ENCODE measurements at places on chromosomes 13 and 19. TPM values are rescaled to one million over a fixed set of nuclear protein-coding genes. Genes with fewer than 3 reads are reported as not detected.
A peak's percentile ranks its signal among the peaks of the same experiment; 100 is the strongest.

- no peaks in the 10 kb centered on the region for H3K36me3 ChIP-seq
- H3K27me3 ChIP-seq = no peaks in the 10 kb centered on the region
- no peak for DNase-seq
- no peak overlapping the region for H3K4me3 ChIP-seq
Observed at GRCh38 chr19:35710784-35711723, 6.7 kb downstream of the ZBTB32 start.

- H3K27ac ChIP-seq = no peak overlapping the region
- no peaks in the 10 kb centered on the region for H3K4me1 ChIP-seq
- no peak for DNase-seq
Observed at GRCh38 chr13:73542446-73542845, 483.6 kb downstream of the KLF5 start.

Gene ZFP36
- 2.4 TPM for total RNA-seq

Gene ATP1A3
- 12.1 TPM for total RNA-seq

GRCh38 chr13:111177921-111178320 lies 62.8 kb downstream of the ARHGEF7 start:
- no peaks in the 10 kb centered on the region for H3K27me3 ChIP-seq
- H3K4me3 ChIP-seq = no peak overlapping the region
- H3K27ac ChIP-seq = no peak overlapping the region
- H3K4me1 ChIP-seq = peaks cover 17% of the 10 kb centered on the region
- DNase-seq = no peak

DNA sequence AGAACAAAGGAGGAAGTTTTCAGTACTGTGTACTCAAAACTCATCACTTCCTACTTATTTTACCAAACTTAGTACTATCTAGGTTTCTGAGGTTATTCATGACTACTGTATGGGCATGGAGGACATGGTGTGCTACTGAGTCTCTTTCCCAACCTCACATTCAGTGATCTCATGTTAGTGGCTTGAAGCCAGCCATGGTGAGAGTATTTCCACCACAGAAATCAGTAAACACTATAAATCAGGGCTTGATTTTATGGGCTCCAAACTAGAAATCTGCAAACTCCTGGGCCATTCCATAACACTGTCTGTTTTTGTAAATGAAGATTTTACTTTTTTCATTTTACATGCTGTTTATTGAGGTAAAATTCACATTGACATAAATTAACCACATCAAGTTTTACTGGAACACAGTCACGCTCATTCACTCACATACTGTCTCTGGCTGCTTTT lies 19.7 kb downstream of the MED26 start:
- H3K4me1 ChIP-seq = peaks cover 11% of the 10 kb centered on the region
- no peak overlapping the region for H3K4me3 ChIP-seq
- H3K27me3 ChIP-seq = no peaks in the 10 kb centered on the region
- DNase-seq = no peak
- H3K27ac ChIP-seq = no peak overlapping the region
- no peaks in the 10 kb centered on the region for H3K36me3 ChIP-seq

Gene RNF17
- total RNA-seq = not detected

- H3K27me3 ChIP-seq = peaks cover 8% of the 10 kb centered on the region
- H3K4me3 ChIP-seq = no peak overlapping the region
- no peaks in the 10 kb centered on the region for H3K36me3 ChIP-seq
- no peak for DNase-seq
- peaks cover 28% of the 10 kb centered on the region for H3K4me1 ChIP-seq
Observed at GRCh38 chr19:47228937-47229675, 1.9 kb downstream of the BBC3 start.

Gene CYP4F12
- not detected for total RNA-seq

- H3K27me3 ChIP-seq = no peaks in the 10 kb centered on the region
- no peak overlapping the region for H3K27ac ChIP-seq
- no peaks in the 10 kb centered on the region for H3K4me1 ChIP-seq
- H3K36me3 ChIP-seq = no peaks in the 10 kb centered on the region
- no peak for DNase-seq
Observed at GRCh38 chr13:35793823-35794222, 317.3 kb upstream of the MAB21L1 start.

DNA sequence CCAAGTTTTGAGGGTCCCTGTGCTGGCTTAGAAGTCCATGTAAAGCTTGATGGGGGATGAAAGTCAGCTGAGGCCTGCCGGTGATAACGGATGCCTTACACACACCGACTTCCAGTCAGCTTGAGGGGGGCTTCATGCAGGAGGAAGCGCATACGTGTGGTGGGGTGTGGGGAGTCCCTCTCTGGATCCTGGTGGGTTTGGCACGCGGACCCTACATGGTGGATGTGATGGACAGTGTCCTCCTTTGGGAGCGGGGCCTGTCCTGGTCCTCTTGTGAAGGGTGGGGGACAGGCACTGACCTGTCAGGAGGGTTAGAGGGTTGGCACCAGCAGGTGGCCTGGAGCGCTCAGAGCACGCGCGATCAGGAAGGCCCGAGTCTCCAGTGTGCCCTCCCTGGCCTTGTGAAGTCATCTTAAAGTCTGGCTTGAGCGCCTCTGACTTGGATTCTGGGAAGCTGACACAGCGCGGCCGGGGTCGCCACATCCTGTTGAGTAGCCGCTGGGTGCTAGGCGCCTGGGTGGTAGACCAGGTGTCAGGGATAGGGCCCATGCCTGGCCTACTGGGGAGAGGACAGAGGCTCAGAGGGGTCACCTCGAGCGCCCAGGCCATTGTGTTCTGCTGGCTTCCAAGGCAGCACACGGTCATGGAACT lies 2.9 kb downstream of the DAZAP1 start:
- peaks cover 29% of the 10 kb centered on the region for H3K36me3 ChIP-seq
- H3K4me3 ChIP-seq = no peak overlapping the region
- H3K27me3 ChIP-seq = no peaks in the 10 kb centered on the region
- H3K27ac ChIP-seq = no peak overlapping the region
- H3K4me1 ChIP-seq = peaks cover 6% of the 10 kb centered on the region

Gene SPIB
- total RNA-seq = 0.83 TPM

- H3K4me1 ChIP-seq = peaks cover 5% of the 10 kb centered on the region
- no peak overlapping the region for H3K4me3 ChIP-seq
- H3K27ac ChIP-seq = no peak overlapping the region
- 0 out of 2 replicates have a peak, but pooled peaks cover 2% of the 10 kb centered on the region for H3K36me3 ChIP-seq
Observed at GRCh38 chr19:41960973-41961372, 1.9 kb upstream of the RABAC1 start.

DNA sequence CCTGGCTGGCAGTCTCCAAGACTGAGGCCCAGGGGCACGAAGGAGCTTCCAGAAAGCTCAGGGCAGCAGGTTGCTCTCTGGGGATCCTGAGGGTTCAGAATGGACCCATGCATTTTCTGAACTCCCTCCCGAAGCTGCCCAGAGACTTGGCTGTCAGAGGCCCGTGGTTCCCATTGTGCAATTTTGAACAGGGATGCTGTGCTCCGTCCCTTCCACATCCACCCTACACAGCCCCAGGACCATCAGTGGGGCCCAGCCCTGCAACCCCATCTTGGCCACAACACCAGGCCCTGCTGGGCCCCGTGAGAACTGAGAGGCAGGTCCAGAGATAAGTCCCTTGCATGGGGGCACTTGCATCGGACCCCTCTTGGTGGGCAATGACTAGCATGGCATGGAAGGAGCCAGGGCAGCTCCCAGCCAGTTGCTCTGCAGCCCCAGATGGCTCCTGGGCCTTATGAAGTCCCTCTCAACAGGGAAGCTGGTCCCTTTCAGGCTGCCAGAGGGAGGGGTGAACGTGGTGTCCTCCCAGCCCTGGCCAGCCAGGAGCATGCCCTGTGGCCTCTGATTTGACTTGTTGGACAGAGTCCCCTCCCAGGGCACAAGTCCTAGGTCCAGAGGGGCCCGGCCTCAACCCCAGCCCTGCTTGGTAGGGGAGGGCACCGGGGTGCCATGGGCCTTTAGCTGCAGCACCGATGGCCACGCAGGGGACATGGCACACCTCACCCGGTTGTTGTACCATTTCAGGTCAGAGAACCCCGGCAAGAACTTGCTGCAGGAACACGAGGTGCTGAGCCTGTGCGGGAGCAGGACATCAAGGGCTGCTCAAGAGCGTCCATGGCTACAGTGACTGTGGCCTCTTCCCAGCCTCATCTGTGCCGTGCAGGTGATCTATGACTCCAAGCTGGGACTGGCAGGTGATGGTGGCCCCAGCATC lies 17.3 kb upstream of the ZNF14 start:
- no peak for DNase-seq
- H3K4me3 ChIP-seq = no peak overlapping the region
- no peaks in the 10 kb centered on the region for H3K4me1 ChIP-seq
- H3K27me3 ChIP-seq = no peaks in the 10 kb centered on the region

- H3K4me3 ChIP-seq = no peak overlapping the region
- peak; percentile 48 for DNase-seq
- no peaks in the 10 kb centered on the region for H3K27me3 ChIP-seq
Observed at GRCh38 chr19:1837625-1838105, 10.6 kb downstream of the REXO1 start.

DNA sequence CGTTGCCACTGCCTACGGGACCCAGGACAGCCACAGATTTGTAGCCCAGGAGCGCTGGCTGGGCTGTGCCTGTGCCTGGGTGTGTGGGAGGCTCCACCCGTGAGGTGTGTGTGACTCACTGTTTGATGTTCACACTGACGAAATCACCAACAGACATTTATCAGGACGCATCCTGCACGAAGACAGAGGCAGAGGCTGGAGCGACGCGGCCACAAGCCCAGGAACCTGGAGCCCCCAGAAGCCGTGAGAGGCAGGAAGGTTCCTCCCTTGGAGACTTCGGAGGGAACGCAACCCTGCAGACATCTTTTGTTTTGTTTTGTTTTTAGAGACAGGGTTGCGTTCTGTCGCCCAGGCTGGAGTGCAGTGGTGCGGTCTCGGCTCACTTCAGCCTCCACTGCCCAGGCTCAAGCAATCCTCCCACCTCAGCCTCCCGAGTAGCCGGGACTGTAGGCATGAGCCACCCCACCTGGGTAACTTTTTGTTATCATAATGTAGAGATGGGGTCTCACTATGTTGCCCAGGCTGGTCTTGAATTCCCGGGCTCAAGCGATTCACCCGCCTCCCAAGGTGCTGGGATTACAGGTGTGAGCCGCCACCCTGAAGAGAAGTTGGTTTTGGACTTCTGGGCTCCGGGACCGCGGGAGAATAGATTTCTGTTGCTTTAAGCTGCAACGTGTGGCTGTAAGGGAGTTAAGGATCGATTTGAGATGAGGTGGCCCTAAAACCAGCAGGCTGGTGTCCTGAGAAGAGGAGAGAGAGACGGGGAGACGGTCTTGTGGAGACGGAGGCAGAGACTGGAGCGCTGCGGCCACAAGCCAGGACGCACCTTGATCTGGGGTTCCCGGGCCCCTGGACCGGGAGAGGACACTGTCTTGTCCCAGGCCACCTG lies 24.9 kb upstream of the WDR18 start:
- peaks cover 9% of the 10 kb centered on the region for H3K36me3 ChIP-seq
- no peak for DNase-seq
- peaks cover 14% of the 10 kb centered on the region for H3K4me1 ChIP-seq
- H3K4me3 ChIP-seq = no peak overlapping the region
- no peaks in the 10 kb centered on the region for H3K27me3 ChIP-seq

- no peaks in the 10 kb centered on the region for H3K27me3 ChIP-seq
- peak; percentile 61 for DNase-seq
- H3K4me3 ChIP-seq = peak overlapping the region; percentile 64
- peaks cover 21% of the 10 kb centered on the region for H3K4me1 ChIP-seq
Observed at GRCh38 chr19:14118165-14119051, 846 bp upstream of the PRKACA start.

GRCh38 chr13:73351730-73352129 lies 292.9 kb downstream of the KLF5 start:
- no peaks in the 10 kb centered on the region for H3K36me3 ChIP-seq
- no peak for DNase-seq
- no peaks in the 10 kb centered on the region for H3K27me3 ChIP-seq
- H3K4me3 ChIP-seq = no peak overlapping the region

DNA sequence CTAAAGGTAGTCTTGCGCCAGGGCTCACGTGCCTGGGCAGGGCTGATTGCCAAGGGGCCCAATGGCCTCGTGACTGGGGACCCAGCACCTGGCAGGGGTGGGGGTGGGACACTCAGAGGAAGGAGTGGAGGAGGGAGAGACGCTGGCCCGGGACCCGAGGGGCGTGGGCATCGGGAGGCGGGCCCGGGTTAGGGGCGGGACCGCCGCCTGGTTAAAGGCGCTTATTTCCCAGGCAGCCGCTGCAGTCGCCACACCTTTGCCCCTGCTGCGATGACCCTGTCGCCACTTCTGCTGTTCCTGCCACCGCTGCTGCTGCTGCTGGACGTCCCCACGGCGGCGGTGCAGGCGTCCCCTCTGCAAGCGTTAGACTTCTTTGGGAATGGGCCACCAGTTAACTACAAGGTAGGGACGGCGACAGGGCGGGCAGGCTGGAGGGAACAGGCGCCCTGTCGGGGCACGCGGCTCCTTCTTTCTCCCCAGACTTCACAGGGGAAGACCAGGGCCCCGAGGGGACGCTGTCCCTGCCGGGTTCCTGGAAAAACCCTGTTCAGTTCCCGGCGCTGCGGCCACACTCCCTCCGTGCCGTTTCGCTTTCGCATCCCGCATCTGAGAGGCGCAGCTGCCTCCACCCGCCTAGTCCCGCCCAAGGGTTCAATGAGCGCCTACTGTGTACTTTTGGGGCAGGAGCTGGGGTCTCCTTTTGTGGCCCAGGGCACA lies at the start of gene IFI30:
IFI30 (plus strand) TSS at position 242 of the 717 bp plus-strand sequence; CDS start at position 271, 29 bp downstream.
- peaks cover 5% of the 10 kb centered on the region for H3K36me3 ChIP-seq
- peak within 1 kb of the TSS; percentile 45 for H3K4me3 ChIP-seq
- peaks cover 3% of the 10 kb centered on the region for H3K4me1 ChIP-seq
- H3K27ac ChIP-seq = no peak within 1 kb of the TSS
- H3K27me3 ChIP-seq = peaks cover 18% of the 10 kb centered on the region

GRCh38 chr13:44967704-44968433 lies 21.4 kb downstream of the NUFIP1 start:
- H3K27ac ChIP-seq = no peak overlapping the region
- peaks cover 50% of the 10 kb centered on the region for H3K36me3 ChIP-seq
- H3K4me3 ChIP-seq = no peak overlapping the region
- no peaks in the 10 kb centered on the region for H3K27me3 ChIP-seq
- no peaks in the 10 kb centered on the region for H3K4me1 ChIP-seq

Gene KLK3
- not detected for total RNA-seq

Gene ZNF441
- 6.2 TPM for total RNA-seq

DNA sequence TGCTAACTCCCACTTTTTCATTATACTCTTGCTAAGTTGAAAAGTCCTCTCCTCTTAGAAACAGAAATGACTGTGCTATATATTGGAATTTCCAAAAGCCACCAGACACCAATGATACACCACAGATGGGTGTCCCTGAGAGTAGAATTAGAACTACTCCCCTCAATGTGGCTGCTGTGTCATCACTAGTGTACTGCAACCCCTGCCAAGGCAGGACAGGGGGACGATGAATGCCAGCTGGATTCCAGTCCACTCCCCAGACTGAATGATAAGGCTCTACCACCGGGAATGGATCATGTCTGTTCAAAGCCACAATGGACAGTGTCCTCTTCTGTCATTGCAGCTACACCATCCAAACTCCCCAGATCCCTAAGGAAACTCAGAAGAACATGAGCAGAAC lies 69.7 kb upstream of the EDNRB start:
- no peak overlapping the region for H3K4me3 ChIP-seq
- no peaks in the 10 kb centered on the region for H3K36me3 ChIP-seq
- no peak overlapping the region for H3K27ac ChIP-seq
- no peaks in the 10 kb centered on the region for H3K4me1 ChIP-seq
- H3K27me3 ChIP-seq = no peaks in the 10 kb centered on the region
- DNase-seq = no peak

Gene PSG11
- total RNA-seq = not detected
